Panc1 (cell line): ENCODE measurements at places on chromosomes 6 and 20.

GRCh38 chr6:125248136-125248535 lies 53.6 kb downstream of the HDDC2 start:
- DNase-seq: no peak

DNA sequence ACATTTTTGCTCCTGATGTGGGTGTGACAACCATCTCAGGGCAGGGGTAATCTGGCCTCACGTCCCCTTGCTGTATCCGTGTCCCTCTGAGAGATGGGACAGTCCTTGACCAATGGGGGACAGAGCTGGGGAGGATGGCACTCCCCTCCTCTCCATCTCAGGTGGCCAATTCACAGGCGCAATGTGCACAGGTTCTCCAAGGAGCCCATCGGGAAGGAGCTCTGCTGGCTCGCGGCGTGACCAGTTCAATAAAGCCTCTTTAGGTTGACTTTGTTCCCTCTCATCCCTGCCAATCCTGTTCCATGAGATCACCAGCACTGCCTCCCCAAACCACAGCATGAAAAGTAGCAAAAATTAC lies 196.3 kb upstream of the SLC24A3 start:
- DNase-seq: no peak

DNA sequence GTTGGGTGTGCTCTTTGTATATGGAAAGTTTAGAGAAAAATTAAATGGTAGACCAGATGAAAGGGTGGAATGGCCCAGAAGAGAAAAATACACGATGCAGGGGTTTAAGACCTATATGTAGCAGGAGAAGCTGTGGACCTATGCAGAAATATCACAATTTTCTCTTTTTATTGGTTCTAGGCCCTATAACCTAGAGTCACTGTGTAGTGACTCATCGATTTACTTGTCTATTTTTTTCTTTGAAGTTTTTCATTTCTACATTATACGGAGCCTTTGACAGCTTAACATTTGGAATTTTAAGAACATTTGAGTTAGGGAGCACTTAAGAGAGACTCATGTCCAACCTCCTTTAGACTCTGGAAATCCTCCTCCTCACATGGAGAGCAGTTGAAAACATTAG lies 28.3 kb upstream of the ADGRF1 start:
- no peak for DNase-seq

DNA sequence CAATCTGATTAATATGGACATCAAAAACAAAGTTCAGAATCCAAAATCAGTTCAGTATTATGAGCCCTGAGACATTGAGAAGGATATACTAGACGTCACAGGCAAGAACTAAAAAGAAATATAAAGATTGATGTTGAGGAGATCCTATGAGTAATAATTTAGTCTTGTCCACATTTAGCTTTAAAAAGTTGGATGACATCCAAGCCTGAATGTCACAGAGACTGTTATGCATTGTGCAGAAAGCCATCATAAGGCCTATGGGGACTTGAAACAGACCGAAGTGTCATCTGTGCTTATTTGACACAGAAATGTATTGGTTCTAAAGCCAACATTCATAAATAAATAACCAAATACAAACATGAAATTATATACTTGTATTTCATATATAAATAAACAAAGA lies 581.8 kb upstream of the MMS22L start:
- DNase-seq: no peak

- DNase-seq: no peak
Observed at GRCh38 chr20:50431066-50431450, 79.1 kb upstream of the PTPN1 start.

- no peak for DNase-seq
Observed at GRCh38 chr6:85136310-85136709, 313.6 kb upstream of the NT5E start.

GRCh38 chr6:148367411-148368024 lies 24.9 kb downstream of the SASH1 start:
- no peak for DNase-seq

- no peak for DNase-seq
Observed at GRCh38 chr6:111663692-111664564, 58.2 kb upstream of the TRAF3IP2 start.

GRCh38 chr6:87100216-87100615 lies 5.3 kb upstream of the CGA start:
- no peak for DNase-seq

- no peak for DNase-seq
Observed at GRCh38 chr20:54727490-54727889, 252.1 kb downstream of the DOK5 start.
